ENCODE measurements at places on chromosomes 2 and 18. TPM values are rescaled to one million over a fixed set of nuclear protein-coding genes. Genes with fewer than 3 reads are reported as not detected.

The TMEM214 gene
- 60.9 TPM for total RNA-seq

The CAPN14 gene
- total RNA-seq = 0.35 TPM

The PRPF40A gene
- total RNA-seq = 94.1 TPM

The PLEKHA3 gene
- 35.7 TPM for total RNA-seq

The LYG2 gene
- total RNA-seq = not detected

DNA sequence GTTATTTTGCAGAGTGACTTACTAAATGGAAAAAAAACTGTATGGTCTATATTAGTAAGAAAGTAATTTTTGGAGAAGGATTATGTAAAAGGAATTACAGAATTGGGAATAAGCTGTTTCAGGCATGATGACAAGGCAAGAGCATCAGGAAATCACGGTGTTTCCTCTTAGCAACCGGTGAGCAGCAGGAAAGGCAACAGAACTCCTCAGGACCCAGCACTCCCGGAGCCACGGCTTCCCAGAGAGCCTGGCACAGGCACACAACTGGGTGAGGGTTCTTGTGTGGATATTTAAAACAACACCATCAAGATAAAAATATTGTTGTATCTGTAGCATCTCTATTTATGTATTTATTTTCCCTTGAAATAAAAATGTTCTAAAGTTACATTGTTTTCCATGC is 34.4 kb downstream of the CYP27C1 start:
- 0 out of 2 replicates have a peak, but pooled peaks cover 4% of the 10 kb centered on the region for H3K36me3 ChIP-seq
- no peak for DNase-seq
- H3K27me3 ChIP-seq = no peaks in the 10 kb centered on the region
- H3K27ac ChIP-seq = no peak overlapping the region

DNA sequence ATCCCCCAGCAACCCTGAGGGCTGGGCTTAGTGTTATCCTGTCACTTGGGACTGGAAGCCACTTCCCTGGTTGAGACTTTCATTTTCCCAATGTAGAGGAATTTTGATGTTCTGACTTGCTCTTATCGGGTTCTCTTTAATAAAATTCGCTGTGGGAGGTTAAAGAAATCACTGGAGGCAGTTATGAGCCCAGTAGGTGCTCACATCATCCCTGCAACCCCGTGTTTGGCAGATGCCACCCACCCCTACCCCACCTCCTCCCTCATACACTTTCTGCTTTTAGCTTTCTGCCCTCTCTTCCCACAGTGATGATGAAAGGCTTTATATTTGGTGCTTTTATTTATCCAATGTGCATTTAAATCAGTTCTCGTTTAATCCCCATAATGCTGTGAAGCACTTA is 106.6 kb downstream of the MAPK4 start:
- no peaks in the 10 kb centered on the region for H3K4me1 ChIP-seq
- H3K36me3 ChIP-seq = no peaks in the 10 kb centered on the region
- no peak for DNase-seq

- H3K4me3 ChIP-seq = no peak overlapping the region
- no peaks in the 10 kb centered on the region for H3K36me3 ChIP-seq
- peaks cover 4% of the 10 kb centered on the region for H3K4me1 ChIP-seq
- H3K27ac ChIP-seq = no peak overlapping the region
- H3K27me3 ChIP-seq = no peaks in the 10 kb centered on the region
These were observed 30.5 kb upstream of the VPS54 start for GRCh38 chr2:64049633-64050220.

DNA sequence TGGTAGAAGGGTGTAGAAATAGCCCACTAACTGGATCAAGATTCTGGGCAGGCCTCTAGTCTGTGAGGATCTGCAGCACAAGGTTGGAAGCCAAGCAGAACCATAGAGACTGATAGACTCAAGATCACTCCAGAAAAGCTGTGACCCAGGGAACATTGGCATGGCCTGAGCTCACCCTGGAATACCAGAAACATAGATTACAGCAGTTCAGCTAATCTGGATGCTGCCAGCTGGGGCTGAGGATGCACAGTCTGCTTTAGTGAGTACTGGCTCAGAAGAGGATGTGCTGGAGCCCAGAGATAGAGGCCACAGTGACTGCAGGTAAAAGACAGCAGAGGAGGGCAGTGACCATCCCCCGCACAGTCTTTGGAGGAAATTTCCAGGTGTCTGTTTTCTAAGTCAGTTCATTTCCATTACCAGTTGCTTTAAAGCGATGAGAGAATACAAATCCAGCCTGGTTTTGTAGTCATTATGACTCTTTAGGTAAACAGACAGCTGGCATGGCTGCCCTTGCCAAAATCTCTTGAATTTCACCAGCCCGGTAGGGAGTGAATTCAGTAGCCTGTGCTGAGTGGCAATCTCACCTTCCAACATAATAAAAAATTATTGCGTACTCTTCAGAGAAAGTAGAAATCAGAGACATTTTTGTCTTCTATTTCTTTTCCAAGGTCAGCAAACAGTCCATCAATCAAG is 119.2 kb downstream of the ANTXR1 start:
- H3K27me3 ChIP-seq = no peaks in the 10 kb centered on the region
- no peaks in the 10 kb centered on the region for H3K36me3 ChIP-seq
- H3K4me3 ChIP-seq = no peak overlapping the region

DNA sequence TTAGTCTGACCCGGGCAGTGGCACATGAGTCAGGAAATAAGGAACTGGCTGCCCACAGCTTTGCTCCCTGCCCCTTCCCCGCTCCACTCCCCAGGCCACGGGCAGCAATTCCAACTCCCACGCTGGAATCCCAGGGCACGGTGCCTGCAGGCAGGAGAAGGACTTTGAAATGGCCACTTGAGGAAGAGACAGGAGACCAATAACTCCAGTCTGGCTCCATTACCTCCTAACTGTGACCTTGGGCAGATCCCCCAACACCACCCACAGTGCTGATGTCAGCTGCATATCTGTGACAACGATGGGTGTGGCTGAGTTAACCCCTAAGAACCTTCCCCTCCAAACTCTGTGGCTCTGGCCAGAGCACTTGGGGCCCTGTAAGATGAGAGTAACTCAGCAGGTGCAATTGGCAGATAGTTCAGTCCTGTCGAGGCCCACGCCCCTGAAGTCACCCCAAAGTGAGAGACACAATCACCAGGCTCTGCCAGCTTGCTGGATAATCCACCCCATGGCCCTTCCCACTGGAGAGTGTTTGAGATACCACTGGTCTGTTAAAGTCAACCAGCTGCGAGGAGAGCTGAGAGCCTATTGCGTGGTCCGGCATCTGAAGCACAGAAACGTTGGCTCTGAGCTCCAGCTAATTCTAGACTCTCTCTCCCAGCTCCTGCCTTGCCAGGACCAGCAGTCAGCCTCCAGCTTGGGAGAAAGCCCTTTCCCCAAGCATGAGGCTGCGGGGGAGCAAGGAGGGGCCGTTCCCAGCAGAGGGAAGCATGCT is 175.2 kb downstream of the TNS1 start:
- no peak overlapping the region for H3K27ac ChIP-seq
- no peaks in the 10 kb centered on the region for H3K36me3 ChIP-seq
- H3K4me3 ChIP-seq = no peak overlapping the region
- no peak for DNase-seq
- peaks cover 9% of the 10 kb centered on the region for H3K27me3 ChIP-seq

- H3K36me3 ChIP-seq = peaks cover 43% of the 10 kb centered on the region
- H3K4me1 ChIP-seq = peaks cover 10% of the 10 kb centered on the region
- H3K4me3 ChIP-seq = no peak overlapping the region
- DNase-seq = no peak
These were observed 6.0 kb downstream of the PNO1 start for GRCh38 chr2:68163641-68164040.

DNA sequence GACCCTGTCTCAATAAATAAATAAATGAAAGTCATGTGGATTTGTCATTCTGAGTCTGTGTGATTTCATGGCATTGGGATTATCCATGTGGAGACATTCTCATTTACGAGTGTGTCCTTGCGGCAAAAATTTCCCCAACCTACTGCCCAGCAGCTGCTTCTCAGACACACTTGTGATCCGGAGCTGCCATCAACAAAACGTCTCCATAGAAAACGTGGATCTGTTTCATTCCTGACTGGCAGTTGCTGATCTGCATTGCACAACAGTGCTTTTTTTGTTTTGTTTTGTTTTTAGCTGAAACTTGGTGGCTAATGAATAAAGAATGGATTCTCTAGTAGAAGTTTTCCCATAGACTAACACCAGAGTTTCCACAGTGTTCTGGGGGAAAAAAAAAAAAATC is 74.7 kb downstream of the TGIF1 start:
- no peaks in the 10 kb centered on the region for H3K27me3 ChIP-seq
- no peaks in the 10 kb centered on the region for H3K4me1 ChIP-seq
- no peaks in the 10 kb centered on the region for H3K36me3 ChIP-seq
- H3K4me3 ChIP-seq = no peak overlapping the region
- H3K27ac ChIP-seq = no peak overlapping the region

GRCh38 chr2:158724803-158725381 is 70.2 kb upstream of the DAPL1 start:
- peak; percentile 88 for DNase-seq
- peak overlapping the region; percentile 80 for H3K27ac ChIP-seq
- peaks cover 40% of the 10 kb centered on the region for H3K4me1 ChIP-seq
- H3K4me3 ChIP-seq = peak overlapping the region; percentile 41
- H3K27me3 ChIP-seq = no peaks in the 10 kb centered on the region

DNA sequence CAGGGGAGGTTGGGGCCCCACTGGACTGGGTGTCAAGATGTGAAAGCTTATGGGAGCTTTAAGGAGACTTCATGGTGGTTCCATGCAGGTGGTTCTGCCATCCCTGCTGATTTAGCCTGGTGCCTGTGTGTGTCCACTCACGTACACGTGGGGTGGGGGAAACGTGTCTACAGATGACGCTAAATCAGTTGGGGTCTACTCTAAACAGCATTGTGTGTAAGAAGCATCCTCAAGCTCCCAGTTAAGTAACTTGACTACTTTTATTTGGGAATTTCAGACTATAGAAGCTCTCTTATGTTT is 47.1 kb downstream of the BCL2L11 start:
- H3K27me3 ChIP-seq = no peaks in the 10 kb centered on the region
- H3K4me1 ChIP-seq = peaks cover 33% of the 10 kb centered on the region
- H3K4me3 ChIP-seq = no peak overlapping the region
- H3K27ac ChIP-seq = peak overlapping the region; percentile 27
- DNase-seq = no peak

DNA sequence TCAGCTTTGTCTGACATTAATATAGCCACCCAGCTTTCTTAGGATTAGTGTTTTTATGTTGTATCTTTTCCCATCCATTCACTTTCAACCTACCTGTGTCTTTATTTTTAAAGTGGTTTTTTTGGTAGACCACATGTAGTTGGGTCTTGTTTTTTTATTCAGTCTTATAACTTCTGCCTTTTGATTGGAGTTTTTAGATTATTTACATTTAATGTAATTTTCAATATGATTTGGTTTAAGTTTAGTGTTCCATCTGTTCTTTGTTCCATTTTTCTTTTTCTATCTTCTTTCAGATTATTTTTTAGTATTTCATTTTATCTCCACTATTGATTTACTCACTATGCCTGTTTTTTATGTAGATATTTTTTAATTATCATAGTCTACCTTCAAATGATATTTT is 13.1 kb upstream of the MSTN start:
- no peaks in the 10 kb centered on the region for H3K27me3 ChIP-seq
- H3K4me1 ChIP-seq = no peaks in the 10 kb centered on the region
- no peak for DNase-seq
- H3K4me3 ChIP-seq = no peak overlapping the region
- no peak overlapping the region for H3K27ac ChIP-seq
- no peaks in the 10 kb centered on the region for H3K36me3 ChIP-seq

DNA sequence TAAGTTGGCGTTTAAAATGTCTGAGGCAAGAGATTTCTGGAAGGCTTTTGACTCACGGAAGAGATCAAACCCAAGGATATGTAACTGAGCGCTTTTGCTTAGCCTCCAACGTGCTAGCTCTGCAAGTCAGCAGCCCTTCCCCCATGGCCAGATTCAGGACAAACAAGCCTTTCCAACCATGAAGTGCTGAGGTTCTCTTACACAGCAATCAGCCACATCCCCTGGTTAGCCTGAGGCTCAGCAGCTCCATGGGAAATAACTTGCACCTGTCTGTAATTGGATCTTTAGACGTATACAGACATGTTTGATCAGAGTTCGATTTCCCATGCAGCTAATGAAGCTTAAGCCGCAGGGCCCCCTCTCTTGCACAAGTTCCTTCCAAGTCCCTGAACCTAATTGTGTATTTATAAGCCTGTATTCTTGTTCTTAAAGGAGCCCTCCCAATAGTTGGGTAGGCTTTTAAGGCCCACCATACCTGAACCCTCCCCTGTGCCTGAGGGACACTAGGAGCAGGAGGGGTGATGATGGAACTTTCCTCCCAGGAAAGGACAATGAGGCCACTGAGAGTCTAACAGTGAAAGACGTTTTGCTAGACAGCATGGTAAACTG is 2.1 kb upstream of the TMEM131 start:
- H3K27me3 ChIP-seq = no peaks in the 10 kb centered on the region
- peaks cover 22% of the 10 kb centered on the region for H3K4me1 ChIP-seq
- no peak overlapping the region for H3K4me3 ChIP-seq
- no peak for DNase-seq

GRCh38 chr2:59390581-59390980 is 1149.5 kb upstream of the FANCL start:
- H3K36me3 ChIP-seq = no peaks in the 10 kb centered on the region
- no peaks in the 10 kb centered on the region for H3K27me3 ChIP-seq
- DNase-seq = no peak
- H3K27ac ChIP-seq = no peak overlapping the region

DNA sequence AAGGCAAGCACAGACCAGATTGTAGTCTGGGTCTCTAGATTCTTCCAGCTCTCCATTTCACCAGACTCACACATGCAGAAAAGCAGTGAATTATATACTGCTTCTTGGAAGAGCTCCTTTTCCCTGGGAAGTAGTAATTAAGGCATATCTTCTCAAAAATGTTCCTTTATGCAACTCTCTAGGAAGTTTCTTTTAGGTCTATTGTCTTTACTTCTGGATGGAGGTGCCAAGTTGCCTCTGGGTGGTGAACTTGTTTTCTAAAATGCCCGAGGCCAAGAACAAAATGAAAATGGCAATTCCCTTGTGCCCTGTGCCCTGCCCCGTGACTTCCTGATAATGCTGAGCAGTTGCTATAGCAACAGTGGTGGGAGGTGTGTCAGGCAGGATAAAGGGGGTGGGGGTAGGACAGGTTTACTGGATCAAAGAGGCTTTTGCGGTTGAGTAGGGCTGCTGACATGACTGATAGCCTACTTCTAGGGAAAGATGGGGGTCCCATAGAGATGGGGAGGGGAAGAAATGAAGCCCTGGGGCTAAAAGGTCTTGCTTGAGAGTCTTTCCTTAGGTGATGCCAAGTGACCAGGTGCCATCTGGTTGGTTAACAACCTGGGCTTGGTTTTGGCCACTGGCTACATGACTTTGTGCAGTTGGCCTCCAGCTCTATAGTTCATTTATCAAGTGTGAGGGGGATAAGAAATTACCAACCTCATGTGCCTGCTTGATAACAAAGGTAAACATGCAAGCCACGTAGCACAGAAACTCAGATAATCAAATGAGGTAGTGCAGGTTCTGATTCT is 11.8 kb downstream of the IGFBP2 start:
- no peak for DNase-seq
- H3K27ac ChIP-seq = no peak overlapping the region
- H3K4me3 ChIP-seq = no peak overlapping the region
- H3K27me3 ChIP-seq = no peaks in the 10 kb centered on the region
- peaks cover 12% of the 10 kb centered on the region for H3K4me1 ChIP-seq

Measured in PC-9 (cell line).